ENCODE measurements at places on chromosomes 13 and 19.

DNA sequence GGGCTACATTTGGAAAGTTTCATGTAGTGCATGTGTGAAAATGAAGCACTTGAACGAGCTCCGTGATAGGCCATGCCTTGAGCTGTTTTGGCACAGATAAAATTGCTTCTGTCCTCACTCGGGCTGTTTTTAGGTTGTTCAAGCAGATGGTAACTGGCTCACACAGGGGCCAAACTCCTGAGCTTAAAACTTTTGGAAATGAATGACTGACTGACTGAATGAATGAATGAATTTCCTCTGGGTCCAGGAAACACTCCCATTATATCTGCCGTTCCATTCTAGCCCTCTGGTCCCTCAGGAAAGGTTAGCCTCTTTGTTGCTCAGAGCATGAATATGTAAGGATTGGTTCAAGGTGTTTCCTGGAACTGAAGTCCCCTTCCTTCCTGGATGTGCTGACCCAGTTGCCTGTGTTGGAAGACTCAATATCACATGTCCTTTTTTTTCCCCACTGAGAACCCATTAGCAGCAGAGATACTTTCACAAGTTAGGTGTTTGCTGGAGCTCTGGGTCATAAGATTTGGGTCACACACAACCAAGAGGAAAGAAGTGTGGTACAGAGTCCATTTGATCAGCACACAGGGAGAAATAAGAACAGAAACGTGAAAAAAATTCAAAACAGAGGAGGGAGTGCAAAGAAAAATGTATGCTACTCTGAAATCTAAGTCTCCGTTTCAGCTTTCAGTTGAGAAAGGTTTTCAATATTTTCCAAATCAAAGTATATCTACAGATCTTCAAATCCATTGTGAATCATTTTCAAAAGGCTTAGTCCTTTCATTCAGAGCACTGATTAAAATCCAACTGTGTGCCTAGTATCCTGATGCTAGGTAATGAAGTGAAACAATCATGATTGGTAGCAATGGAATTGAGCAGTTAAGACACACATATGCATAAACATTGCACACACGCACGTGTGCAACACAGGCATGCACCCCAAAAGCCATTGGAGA lies 18.9 kb downstream of the MBNL2 start:
- DNase-seq: no peak

DNA sequence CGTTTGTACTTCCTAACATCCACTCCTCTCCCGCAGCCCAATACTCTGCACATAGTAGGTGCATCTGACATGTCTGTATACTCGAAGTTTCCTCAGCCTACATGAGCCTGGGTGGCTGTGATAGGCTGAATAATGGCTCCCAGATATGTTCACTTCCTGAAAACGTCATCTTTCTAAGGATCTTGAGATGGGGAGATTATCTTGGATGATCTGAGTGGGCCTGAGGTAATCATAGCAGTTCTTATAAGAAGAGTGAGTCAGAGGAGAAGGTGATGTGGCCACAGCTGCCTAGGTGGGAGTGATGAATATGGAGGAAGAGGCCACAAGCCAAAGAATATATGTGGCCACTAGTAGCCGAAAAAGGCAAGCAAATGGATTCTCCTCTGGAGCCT lies 84.2 kb downstream of the AKAP11 start:
- no peak for DNase-seq

DNA sequence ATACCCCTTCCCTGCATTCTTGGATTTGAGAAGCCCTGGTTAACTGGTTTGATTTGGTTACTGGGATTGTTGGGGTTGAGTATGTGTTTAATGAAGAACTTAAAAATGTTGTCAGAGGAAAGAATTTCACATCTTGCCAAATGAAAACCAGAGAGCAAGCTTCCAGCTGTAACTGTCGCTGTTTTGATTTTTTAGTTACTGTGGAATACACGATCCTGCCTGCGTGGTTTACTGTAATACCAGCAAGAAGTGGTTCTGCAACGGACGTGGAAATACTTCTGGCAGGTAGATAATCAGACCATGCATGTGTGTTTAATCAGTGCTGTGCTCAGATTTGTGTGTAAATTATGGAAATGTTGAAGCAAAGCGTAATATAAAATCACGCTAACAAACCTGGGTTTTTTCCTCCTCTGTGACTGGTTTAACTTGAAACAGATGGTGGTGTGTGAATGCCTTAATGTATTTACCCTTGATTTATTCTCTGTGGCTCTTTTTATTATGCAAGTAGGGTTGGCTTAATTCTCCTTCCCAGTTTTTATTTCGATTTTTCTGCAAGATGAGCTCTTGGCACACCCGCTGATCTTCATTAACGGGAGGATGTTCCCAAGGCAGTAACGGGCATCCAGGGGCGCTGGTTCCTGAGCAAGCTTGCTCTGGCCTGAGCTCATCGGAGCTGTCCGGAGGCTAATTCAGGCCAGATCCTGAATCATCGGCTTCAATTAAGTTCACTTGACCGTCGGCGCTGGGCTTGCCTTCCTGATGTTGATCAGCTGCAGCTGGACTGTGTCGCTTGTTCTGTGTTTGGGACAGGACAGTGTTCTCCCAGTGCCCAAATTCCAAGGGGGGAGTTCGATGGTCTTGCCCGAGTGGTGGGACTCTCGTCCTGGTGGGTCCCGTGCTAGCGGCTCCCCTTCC lies 16.0 kb downstream of the UPF1 start:
- DNase-seq: no peak

- DNase-seq: no peak
Measured at GRCh38 chr13:22128441-22129408, 457.9 kb downstream of the FGF9 start.

DNA sequence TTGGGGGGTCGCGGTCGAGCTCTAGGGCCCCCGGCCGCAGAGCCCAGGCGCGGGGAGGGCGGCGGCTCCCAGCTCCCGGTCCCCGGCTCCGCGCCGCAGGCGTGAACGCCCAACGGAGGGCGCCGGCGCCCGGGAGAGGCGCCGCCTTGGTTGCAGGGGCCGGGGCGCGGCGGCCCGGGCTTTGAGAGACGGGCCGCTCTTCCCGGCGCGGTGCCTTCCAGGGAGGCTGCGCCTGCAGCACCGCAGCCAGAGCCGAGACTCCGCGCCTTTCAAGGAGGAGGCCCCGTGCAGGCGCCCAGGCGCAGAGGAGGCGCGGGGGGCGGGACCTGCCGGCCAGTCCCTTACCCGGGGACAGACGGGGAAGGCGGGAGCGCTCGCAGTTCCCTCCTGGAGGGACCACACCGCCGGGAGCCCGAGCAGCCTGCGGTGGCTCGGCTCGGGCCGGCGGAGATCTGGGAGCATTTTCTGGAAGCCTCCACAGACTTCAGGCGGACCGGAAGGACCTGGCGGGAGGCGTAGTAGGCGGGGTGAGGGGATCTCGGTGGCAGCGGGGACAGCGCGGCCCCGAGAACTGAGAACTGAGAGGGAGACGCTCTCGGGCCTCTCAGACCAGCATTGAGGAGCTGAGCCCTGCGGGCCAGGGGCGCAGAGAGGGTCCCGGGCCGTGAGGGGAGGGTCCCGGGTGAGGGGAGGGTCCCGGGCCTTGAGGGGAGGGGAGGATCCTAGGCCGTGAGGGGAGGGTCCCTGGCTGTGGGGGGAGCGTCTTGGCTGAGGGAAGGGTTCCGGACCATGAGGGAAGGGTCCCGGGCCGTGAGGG lies 25.5 kb upstream of the MCF2L start:
- no peak for DNase-seq

DNA sequence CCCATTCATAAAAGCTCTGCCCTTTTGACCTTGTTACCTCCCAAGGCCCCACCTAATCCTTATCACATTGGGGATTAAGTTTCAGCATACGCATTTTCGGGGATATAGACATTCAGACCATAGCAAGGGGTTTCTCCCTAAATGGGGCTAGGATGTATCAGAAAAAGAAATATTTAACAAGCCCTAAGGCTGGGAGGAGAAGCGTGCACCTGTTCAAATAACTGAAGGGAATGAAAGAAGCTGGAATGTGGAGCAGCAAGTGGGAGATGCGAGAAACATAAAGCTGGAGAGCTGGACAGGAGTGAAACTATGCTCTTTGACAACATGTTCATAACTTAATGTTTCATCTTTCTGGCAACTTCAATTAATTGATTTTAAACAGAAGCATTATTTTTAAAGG lies 811.8 kb upstream of the GPC6 start:
- DNase-seq: no peak

- peak; percentile 68 for DNase-seq
Measured at GRCh38 chr19:1064661-1065605, 2.0 kb upstream of the ARHGAP45 start.

GRCh38 chr13:95485518-95486144 lies 66.9 kb upstream of the CLDN10 start:
- DNase-seq: no peak

All from activated naive CD4-positive, alpha-beta T cell (primary cell).